ENCODE measurements at places on chromosomes 7 and 10.

DNA sequence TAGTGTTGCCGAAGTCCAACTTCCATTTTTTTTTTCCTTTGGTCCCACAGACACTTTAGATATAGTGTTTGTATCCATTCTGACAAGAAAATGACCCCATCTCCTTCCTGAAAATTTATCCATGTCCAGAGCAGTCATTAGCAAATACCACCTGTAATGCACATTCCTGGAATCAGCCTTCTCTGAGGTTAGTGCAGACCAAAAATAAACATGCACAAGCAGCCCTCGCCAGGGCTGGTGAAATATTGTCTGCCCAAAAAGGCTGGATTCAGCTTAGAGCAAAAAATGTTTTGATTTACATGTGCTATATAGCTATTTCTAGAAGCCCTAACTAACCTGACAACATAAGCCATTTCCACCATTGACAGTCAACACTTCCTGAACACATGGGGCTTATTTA, 145.7 kb downstream of the TAX1BP1 start:
- no peak for DNase-seq

- no peak for DNase-seq
Observed at GRCh38 chr7:115066050-115066449, 144.2 kb downstream of the MDFIC start.

DNA sequence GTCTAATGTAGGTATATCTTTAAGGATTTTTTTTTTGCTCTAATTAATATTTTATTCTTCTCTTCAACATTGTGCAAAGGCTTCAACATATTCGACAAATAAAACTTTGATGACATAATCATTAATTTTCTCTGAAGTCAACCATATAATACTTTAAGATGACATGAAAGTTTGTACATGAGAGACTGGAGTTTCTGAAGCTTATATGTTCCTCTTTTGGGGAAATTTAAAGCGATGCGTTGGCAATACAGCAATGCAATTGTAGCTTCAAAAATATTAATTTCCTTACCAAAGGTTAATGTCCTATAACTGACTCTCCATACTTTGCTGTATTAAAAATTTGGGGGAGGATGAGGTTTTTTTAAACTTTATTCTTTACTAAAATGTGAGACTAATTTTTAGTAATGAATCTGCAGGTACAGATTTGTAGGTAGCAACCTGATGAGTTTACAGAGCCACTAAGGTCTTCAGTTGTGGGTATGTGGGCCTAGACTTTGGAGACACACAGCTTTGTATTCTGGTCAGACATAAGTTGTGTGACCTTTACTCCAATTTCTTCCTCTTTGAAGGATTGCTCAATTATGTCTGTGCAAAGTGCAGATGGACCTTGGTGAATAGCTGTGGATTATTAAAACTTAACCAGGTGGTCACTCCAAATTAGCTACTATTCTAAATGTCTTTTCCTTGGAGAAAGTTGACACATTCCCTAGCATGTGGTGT, 18.0 kb upstream of the LIPA start:
- DNase-seq, result no peak

- DNase-seq, result no peak
Observed at GRCh38 chr7:84812021-84812420, 374.8 kb downstream of the SEMA3D start.

- peak; percentile 9 for DNase-seq
Observed at GRCh38 chr7:150875791-150876190, 23.5 kb downstream of the AOC1 start.

- no peak for DNase-seq
Observed at GRCh38 chr7:45885264-45885882, 2.9 kb upstream of the IGFBP1 start.

DNA sequence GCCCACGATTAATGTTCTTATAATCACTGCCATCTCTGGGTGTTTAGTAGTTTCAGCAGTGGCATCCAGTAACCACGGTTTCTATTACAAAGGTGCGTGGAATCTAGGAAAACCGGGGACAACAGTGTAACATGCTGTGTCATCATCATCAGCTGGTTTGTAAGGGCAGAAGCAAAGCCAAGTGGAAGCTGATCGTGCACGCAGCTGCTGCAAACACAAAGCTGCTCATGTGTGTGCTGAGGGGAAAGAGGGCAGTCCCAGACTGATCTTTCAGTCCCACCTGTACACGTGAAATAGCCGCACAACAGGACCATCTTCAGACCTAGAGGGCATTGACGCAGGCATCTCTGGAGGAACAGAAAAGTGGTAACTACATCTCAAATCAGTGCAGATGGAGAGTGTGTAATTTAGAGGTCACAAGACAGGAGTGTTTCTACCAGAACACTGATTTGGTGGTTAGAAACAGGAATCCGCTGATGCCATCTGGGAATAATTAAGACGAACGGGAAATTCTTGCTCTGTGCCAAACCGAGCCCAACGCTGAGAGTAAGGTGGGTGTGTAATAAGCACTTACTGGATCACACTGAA, 13.4 kb downstream of the ANKRD16 start:
- DNase-seq, result no peak

DNA sequence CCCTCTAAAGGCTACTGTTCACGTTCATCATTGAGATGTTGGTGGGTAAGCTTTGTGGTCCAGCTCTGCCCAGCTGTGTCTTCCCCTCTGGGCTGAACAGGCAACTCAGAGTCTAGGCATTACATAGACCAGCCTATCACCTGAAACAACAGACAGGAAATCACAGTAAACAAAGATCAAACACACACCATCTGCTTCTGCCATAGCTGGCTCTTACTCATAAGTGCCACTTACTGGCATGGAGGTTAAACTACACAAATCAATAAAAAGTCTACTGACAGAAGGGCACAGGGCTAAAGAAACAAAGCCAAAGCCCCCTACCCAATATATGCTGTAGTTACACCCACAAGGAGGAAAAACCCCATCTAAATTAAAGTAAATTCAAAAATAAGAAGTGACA, 35.0 kb downstream of the SEPTIN14 start:
- no peak for DNase-seq

- no peak for DNase-seq
Observed at GRCh38 chr10:50855461-50855860, 30.0 kb downstream of the A1CF start.

GRCh38 chr7:151590071-151590849, 70.6 kb upstream of the RHEB start:
- DNase-seq, result no peak

GRCh38 chr7:13894377-13894776, 95.1 kb downstream of the ETV1 start:
- DNase-seq, result no peak

DNA sequence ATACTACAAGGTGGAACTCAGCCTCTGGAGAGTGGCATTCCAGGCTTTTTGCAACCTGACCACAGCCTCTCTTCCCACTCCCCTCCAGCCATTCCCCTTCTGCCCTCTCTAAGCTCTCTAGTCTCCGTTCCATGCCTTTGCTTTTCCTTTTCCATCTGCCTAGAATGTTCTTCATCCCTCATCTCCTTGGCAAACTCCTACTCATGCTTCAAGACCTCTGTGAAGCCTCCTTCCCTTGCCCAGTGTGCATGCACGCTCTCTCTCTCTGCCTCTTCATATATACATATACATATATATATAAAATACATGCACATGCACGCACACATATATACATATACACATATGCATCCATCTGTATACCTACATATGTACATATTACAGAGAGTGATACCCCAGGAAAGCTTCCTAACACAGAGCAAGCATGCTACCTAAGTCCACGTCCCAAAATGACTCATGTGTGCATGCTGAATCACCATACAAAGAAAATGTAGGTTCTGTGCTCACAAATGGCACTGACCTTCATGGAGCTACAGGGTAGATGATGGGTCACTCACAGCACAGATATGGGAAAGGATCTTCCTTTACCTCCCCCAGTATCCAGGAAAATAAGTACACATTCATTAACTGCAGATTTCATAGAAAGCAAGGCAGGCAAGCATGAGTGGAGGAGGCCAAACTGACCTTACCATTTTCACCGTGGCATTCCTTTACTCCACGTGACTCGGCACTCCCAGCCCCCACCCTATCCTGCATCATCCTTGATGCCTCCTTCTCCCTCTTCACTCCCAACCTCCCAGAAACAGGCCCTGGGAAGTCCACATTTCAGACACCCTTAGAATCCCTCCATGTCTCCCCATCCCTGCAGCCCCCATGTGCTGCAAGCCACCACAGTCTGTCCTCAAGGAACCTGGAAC, 238.4 kb upstream of the ZMIZ1 start:
- DNase-seq, result no peak

DNA sequence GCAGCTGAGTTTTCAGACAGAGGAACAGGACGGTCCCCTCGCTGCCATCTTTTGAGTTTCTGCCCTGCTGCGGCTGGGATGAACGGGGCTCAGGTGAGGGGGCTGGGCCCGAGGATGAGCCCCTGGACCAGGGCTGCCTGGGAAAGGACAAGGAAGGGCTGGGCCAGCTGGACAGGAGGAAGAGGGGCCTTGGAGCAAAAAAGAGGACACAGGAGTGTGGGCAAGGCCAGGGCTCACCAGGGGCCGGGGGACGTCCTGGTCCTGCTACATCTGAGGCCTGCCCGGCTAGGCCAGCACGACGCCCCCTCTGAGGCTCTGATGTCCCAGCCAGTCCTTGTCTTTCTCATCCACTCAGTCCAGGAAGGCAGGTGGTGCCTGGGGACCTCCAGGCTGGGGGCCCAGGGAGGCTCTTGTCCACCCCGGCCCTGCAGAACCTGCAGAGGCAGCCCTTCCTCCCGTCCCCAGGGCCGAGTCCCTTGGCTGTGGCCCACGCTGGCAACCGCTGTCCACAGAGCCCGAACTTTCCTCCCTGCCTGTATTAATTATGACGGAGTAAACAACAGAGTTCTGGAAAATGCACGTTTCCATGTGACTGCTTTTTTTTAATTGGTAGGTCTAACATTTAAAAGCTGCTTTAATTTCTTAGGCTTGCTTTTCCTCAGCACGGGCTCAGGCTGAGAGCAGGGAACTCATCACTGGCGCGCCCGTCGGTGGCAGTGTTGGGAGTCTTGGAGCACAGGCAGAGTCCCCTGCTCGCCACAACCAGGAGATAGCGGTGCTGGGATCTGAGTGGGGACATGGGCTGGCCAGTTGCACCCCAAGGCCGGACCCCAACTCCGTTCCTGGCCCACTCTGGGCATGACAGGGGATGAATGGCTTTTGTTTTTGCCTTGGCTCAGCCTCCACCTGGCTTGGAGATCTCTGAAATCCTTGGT, 187.7 kb downstream of the ELFN1 start:
- no peak for DNase-seq

DNA sequence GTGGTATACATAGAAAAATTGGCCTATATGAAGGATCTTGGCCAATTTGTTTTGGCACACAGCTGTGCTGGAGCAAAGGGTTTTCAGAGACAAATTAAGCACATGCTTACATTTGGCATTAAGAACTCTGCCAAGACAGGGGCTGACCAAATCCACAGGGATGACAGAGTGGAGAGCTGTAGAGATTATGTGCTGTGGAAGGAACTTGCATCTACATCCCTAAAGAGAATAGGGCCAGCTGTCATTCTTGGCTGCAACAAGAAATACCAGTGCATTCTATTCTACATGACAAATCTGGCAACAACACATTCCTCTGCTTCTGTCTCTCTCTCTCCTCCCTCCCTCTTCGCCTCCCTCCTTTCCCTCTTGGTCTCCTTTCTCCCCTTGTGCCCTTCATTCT, 75.6 kb downstream of the POM121L12 start:
- DNase-seq, result no peak

DNA sequence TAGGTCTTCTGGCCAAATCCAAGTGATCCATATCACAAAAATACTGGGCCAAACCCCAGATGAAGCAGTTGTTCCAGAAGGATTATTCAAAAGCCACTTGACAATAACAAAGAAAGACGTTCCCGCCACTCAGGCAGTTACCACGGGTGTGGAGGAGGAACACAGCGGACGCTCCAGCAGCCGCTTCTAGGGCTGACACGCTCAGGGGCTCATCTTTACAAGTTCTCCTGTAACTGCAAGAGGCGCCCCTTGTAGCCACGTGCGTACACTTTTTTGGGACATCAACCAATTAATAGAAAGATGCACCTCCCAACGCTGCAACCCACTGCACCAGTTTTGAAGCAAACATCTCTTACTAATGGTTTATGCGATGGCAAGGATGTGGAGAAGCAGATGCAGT, 159.4 kb downstream of the GRID1 start:
- no peak for DNase-seq

DNA sequence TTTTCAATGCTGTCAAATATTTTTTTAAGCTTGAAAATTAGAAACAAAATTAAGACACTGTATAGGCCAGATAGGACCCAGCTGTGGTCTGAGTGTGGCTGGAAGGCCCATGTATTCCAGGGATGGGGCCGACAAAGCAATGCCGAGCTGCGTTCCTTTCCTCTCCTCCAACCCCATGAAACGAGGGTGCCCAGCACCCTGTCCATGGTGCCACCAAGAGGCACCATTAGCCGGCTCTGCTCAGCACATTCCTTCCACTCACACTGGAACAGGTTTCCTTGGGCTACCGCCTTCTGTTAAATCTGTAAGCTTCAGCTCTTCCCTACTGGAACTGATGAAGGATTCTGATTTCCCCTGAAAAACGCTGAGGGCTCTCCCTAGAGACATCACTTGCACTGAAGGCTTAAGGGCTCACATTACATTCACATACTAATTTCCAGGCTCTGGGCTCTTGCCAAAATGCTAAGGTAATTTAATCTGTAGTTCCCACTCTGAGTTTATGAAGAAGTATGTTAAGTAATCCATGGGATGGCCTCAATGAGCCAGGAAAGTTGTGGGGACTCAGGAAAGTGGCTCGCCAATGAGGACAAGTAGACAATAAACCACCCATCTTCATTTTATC, 73.7 kb upstream of the CAMK2B start:
- no peak for DNase-seq

GRCh38 chr7:101629171-101629570, at the start of gene MYL10:
MYL10 (minus strand) TSS chr7:101629296; CDS start chr7:101629118, 178 bp downstream.
- no peak for DNase-seq

GRCh38 chr7:141055146-141055545, 18.7 kb upstream of the TMEM178B start:
- no peak for DNase-seq

GRCh38 chr7:1235501-1236131, 2.9 kb downstream of the UNCX start:
- DNase-seq, result no peak

DNA sequence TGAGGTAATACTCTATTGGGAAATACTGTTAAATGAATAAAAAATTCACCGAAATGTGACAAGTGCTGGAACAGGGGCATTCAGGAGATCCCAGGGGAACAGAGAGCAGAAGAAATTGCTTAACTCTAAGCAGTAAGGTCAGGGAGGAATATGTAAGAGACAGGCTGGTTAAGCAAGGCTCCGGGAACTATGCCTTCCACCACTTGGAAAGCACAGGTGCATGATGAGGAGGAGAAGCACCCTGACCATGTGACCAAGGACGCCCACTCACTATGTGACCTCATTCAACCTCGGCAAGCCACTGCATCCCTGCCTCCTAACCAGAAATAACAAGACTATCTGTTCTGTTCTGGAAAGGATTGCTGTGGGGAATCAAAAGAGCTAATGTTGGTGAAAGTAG, 218.4 kb downstream of the ELMO1 start:
- no peak for DNase-seq

DNA sequence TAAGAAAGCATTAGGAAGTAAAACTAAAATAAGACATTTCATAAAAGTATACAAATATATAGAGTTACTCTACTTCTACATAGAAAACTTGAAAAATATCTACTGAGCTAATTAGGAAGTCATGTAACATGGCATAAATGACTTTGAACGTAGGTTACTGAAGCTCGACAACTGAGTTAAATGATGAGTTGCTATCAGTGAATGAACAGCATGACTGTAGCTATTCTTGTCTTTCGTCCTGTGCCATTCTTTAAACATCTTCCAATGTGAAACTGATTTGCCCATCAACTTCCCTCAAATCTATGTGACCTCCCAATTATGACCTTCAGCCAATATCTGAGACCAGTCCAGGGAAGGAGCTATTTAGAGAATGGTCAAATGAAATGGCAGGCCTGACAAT, 113.5 kb upstream of the NEBL start:
- no peak for DNase-seq
